Amygdala (tissue), 56 donors: ENCODE measurements at places on chromosomes 3 and 15.

- no peak for DNase-seq
Measured at GRCh38 chr15:92524874-92525565, 130.6 kb downstream of the FAM174B start.

DNA sequence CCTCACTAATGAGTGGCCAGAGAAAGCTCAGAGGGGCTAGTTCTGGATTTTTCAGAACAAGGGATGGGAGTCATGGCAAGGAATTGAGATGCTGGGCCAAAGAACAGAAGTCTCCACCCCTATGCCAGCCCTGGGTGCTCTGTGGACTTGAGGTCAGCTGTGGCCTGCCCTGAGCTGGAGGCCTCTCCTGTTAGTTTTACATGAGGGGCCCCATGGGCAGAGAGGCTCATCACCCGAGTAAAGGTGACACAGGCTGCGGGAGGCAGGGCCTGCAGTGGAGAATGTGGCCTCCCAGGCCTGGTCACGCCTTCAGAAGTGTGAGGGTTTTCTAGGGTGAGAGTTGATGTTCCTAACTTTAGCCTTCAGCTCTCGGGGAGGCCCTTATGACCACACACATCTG, 44.9 kb downstream of the ABHD5 start:
- no peak for DNase-seq

DNA sequence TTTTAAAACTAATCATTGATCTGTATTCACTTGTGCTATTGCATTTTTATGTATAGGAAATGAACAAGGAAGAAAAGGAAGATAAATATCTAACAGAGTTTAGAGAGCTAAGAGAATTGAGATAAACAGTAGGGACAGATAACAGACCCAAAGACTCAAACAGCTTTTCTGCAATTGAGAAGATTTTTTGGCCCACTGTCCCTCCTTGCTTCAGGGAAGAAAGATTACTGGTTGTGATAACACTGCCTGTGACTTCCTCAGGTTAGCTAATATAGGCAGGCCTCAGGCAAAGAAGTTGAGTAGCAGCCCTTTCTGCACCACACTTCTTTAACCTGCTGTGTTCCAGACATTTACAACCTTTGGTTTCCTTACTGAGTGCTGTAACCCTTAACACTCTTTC, 2.7 kb upstream of the COX17 start:
- DNase-seq: no peak

DNA sequence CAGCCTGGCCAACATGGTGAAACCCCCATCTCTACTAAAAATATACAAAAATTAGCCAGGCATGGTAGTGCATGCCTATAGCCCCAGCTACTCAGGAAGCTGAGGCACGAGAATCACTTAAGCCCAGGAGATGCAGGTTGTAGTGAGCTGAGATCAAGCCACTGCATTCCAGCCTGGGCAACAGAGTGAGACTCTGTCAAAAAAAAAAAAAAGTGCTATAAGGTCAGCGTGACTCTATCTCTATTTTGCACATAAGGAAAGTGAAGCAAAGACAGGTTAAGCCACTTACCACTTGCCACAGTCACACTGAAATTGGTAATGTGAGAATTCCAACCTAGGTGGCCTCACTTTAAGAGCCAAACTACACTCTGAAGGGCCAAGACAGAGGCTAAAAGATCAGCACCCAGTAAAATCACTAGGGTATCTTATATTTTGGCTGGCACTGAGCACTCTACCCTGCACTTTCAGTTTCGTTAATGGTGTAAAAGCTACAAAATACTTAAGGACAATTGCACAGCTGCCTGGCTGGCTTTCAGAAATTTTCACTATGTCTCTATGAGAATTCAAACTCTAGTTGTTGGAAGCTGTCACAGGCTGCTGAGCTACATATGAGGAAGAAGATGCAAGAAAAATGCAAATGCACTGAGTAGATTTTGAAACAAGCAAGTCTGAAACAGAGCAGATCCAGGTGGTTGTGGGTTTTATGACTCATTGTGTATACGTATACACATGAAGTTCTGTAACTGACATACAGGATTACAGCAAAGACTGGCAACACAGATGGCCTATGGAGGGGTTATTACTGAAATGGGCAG, 32.7 kb downstream of the TRANK1 start:
- DNase-seq: no peak

GRCh38 chr3:23728601-23729117, 77.1 kb upstream of the UBE2E1 start:
- no peak for DNase-seq

GRCh38 chr15:96737408-96737807, 406.9 kb downstream of the NR2F2 start:
- no peak for DNase-seq

DNA sequence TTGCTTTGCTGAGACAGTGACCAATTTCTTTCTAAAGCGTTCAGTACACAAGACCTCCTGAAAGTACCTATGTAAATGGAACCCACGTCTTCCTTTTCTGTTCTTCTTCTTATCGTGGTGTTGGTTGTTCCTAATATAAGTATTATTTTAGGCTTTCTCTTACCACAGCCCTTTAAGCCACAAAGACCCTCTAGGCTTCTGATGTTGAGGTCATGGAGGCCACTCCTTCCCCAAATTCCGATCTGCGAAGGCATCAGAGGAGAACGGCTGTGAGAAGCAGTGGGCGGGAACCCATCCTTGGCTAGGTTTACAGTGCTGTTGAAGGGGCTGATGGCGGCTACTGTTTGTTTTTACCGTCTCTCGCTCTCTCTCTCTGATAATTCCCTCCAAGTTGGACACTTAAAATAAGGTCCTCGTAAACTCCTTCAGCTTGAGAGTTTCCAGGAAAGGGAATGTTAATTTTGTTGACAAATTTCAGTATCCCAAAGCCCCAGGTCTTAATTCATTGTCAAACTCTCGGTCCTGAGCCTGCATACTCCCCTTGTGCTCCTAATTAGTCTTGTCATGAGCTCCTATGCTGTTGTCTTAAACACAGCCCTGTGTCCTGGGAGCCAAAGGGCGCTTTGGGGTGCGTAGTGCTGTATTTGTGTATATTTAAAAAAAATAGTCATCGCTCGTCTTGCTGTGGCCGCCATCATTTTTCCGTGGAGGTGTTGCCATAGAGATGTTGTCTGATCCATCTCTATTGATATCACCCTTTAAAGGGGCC, 178.8 kb downstream of the OPA1 start:
- no peak for DNase-seq

GRCh38 chr3:189507856-189508255, 123.3 kb upstream of the TP63 start:
- DNase-seq: no peak
